Myocyte (in vitro differentiated cells): ENCODE measurements at places on chromosomes 2 and 18.

GRCh38 chr2:7133521-7133920 is 216.3 kb downstream of the RNF144A start:
- DNase-seq: no peak

- no peak for DNase-seq
Measured at GRCh38 chr18:58552057-58552461, 76.8 kb downstream of the ALPK2 start.

GRCh38 chr2:28394997-28395333 is 2.3 kb downstream of the FOSL2 start:
- no peak for DNase-seq

DNA sequence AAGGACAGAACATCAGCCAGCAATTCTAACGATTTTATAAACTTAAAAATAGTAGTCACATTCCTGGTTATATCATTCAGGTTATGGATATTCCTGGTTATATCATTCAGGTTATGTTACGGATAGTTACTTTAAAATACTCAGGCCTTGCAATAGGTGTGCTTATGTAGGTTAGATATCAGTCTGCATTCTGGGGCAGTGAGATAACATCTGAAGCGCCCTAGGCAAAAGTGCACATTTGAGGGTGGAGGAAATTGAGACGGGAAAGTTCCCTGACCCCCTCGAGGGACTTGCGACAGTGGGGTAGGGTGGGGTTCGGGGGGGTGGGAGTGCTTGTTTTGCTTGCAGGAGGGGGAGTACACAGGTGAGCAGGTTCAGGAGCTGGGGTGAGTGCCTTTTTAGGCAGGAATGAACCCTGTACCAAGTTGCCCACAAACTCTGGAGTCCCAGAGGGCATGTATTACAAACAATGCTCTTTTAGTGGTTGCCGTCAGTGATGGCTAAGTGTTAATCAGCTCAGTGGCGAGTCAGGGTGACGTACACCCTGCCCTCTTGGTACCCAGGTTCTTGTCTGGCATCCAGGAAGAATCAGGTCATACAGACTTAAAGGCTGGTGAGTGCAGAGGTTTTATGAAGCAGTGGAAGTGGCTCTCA is 31.8 kb downstream of the CREG2 start:
- DNase-seq: no peak

- no peak for DNase-seq
Measured at GRCh38 chr2:181738563-181738962, 58.2 kb upstream of the NEUROD1 start.

GRCh38 chr2:215617060-215617824 is 181.4 kb upstream of the FN1 start:
- DNase-seq: no peak

- DNase-seq: no peak
Measured at GRCh38 chr2:17911491-17912260, 33.2 kb downstream of the KCNS3 start.

GRCh38 chr2:240183875-240184590 is 43.6 kb upstream of the OTOS start:
- no peak for DNase-seq

DNA sequence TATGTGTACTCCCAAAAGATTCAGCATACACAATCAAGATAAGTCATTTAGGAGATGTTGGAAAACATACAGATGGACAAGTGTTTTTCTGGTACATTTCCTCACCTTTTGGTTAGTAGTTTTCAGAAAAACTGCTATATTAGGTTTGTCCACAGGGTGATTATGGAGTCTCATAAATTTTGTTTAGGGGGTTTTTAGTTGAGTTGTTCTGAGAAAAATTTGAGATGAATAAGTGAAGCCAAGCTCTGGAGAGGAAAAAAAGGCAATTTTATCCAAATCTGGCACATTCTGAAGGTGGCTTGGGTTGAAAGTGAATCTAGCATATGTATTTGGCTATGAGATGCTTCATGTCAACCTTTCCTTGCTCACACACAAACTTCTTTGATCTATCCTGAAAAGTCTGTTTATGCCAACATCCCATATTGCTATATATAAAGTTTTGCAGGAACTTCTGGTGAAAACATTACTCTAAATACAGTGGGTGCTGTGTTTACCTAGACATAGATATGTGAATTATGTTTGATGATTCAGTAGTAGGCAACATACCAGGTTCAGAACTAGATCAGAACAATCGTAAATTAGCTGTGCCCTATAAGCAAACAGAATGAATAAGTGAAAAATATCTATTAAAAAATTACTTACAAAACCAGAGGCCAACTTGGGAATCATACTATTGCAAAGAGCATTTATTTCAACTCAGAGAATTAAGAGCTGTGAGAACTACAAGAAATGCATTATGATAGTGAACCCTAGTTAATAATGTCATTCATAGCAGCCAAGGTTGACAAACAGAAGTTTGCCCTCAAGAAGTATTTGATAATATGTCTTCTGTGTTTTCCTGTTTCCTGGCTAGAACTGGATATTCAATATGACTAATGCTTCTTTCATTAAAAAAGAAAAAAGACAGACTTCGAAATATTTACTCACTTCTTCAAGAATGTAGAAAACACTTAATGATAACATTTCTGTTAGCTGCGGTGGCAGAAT is 552.0 kb downstream of the IRS1 start:
- DNase-seq: peak; percentile 15

- DNase-seq: peak; percentile 68
Measured at GRCh38 chr2:223860809-223861738, 23.7 kb upstream of the AP1S3 start.

DNA sequence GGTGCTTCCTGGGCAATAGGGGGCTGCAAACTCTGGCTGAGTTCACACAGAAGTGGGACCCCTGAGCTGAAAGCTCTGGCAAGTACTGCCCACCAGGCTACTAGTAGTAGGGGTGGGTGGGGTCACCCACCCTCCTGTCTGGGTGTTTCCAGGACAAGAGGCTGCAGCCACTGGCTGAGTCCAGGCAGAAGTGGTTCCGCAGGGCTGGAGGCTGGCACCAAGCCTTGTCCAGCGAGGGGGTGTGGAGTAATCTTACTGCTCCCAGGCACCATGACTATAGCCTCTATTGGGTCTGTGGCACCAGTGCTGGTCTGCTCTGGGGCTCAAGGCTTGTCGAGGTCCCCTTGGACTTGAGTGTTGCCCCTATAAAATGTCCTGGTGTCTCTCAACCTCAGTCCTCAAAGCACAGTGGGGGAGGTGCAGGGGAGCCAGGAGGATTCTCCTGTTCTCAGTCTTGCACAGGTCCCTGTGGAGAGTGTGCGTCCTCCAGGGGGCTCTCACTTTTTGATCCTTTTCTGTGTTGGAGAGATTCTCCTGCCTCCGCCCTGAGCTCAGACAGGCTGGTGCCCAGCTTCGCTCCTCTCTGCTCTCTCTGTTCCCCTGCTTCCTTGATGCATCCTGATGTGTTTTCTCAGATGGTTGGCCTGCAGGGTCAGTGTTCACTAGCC is 48.1 kb downstream of the NUP35 start:
- no peak for DNase-seq

GRCh38 chr2:14530506-14530905 is 102.0 kb upstream of the LRATD1 start:
- DNase-seq: no peak

DNA sequence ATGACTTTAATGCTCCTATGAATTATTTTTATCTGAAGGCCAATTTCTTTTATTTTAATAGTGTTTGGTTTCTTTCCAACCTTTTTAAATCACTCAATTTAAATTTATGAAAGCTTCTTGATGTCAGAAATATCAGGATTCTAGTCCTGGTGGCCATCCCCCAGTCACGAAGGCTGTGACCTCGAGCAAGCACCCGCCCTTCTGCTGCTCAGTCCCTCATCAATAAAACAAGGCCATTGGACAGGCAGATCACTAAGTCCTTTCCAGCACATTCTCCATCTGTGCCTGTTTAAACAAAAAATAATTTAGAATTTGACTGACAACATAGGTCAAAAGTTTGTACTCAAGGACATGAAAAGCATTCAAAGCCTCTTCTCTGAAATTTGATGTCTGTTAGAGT is 483.6 kb upstream of the VRK2 start:
- DNase-seq: no peak

GRCh38 chr2:237324405-237324831 is 89.5 kb downstream of the COL6A3 start:
- DNase-seq: no peak
